WTC11 (cell line): ENCODE measurements at places on chromosomes 2 and 18.

- DNase-seq: no peak
Observed at GRCh38 chr2:48440103-48440390, 89.9 kb upstream of the STON1 start.

DNA sequence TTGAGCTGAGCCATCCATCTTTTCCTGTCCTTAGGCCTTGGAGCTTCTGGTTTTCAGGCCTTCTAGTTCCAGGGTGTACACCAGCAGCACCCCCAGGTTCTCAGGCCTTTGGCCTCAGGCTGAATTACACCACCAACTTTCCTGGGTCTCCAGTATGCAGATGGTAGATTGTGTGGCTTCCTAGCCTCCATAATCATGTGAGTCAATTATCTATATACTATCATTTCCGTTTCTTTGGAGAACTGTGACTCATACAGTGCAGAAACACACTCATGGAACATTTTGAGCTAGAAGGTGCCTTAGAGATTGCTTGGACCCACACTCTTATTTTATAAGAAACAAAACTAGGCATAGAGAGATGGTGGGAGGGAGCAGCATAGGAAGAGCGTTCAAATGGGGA, 167.4 kb downstream of the NCK2 start:
- DNase-seq: no peak

GRCh38 chr2:122636097-122636496, 880.6 kb downstream of the TSN start:
- no peak for DNase-seq

DNA sequence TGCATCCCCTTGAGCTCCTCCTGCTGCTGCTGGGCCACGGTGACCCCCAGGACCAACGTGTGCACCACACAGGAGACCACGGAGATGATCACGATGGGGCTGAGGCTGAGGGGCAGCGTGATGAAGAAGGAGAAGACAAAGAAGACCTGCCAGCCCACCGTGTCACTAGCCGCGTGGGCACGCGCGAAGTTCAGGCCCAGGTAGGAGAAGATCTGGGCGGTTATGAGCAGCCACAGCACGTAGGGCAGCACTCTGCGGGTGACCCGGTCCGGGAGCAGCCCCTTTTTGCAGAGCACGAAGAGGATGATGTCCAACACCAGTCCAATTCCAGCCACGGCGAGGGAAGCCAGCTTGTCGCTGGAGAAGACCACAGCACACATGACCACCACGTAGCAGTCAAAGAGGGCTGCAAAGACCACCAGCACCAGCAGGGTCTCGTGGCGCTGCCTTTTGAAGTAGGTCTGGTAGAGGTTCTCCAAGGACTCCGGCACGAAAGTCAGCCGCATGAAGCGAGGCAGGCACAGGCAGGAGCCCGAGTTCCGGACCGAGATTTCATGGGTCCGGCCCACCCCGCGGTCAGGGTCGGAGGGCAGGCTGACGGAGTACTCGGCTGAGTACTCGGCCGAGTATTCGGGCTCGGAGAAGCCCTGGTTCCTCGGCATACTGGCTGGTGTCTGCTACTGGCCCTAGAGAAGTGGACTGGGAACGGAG, 1.6 kb downstream of the ADCY3 start:
- no peak for DNase-seq

GRCh38 chr18:33716061-33716683, 138.2 kb downstream of the ASXL3 start:
- no peak for DNase-seq

DNA sequence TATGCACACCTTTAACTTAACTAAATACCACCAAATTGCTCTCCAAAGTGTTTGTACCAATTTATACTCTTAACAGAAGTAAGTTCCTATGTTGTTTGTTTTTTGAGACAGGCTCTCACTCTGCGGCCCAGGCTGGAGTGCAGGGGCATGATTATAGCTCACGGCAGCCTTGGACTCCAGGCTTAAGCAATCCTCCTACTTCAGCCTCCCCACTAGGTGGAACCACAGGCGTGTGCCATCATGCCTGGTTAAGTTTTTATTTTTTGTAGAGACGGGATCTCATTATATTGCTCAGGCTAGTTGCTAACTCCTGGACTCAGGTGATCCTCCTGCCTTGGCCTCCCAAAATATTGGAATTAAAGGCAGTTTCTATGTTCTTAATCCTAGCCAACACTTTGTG, 13.1 kb upstream of the NAB1 start:
- no peak for DNase-seq

- DNase-seq: no peak
Observed at GRCh38 chr18:62881509-62882016, 166.2 kb downstream of the PHLPP1 start.
